Activated CD4-positive, alpha-beta T cell treated with anti-CD3 and anti-CD28 coated beads, Interleukin-10, Interleukin-2, amounts not matched to agents 100 ng/mL and 50 ng/mL, durations not matched to agents 16 hours and 8 hours (primary cell): ENCODE measurements at places on chromosomes 12 and 14.

GRCh38 chr12:70661466-70662161 lies 24.4 kb upstream of the PTPRB start:
- DNase-seq, result no peak

DNA sequence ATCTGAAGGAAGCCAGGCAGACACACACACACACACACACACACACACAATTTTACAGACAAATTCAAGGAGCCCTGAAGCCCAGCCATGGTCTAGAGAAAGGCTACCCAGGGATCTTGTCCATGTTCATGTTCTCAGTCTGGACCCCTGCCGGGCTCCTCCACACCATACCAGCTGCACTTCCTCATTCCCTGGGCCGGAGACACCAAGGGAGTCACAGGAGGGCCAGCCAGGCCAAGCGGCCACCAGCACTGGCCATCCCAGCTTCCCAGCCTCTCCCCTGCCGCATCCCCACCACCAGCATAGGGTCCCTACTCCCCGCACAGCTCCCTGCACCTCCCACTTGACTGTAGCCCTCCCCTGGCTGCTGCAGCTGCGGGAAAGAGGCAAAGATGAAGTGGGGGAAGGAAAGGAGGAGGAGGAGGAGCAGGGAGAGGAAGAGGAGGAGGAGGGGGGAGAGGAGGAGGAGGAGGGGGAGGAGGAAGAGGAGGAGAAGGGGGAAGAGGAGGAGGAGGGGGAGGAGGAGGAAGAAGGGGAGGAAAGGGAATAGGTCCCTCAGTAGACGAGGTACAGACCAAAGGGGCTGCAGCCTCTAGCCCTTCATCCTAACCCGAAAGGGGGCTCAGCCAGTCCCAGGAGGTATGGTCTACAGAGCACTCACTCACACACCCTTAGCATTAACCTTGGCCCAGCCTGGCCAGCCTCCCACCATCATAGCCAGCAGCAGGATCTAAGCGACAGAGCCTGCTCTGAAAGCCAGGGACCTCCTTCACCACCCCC lies 293.2 kb downstream of the DPF3 start:
- no peak for DNase-seq

GRCh38 chr14:100440758-100441203 lies 117.6 kb downstream of the SLC25A47 start:
- no peak for DNase-seq

DNA sequence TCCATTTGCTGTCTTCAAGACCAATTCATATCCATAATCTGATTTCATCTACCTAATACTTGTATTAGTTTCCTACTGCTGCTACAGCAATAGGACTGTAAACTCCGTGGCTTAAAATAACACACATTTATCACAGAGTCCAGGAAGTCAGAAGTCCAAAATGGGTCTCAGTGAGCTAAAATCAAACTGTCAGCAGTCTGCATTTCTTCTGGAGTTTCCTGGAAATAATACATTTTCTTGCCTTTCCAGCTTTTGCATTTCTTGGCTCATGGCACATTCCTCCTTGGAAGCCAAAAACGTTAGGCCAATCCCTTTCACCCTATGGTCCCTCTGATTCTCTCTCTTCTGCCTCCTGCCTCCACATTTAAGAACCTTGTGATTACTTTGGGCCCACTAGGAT lies 239.8 kb downstream of the PRKD1 start:
- no peak for DNase-seq

GRCh38 chr14:103854017-103854808 lies 6.8 kb upstream of the PPP1R13B start:
- no peak for DNase-seq

DNA sequence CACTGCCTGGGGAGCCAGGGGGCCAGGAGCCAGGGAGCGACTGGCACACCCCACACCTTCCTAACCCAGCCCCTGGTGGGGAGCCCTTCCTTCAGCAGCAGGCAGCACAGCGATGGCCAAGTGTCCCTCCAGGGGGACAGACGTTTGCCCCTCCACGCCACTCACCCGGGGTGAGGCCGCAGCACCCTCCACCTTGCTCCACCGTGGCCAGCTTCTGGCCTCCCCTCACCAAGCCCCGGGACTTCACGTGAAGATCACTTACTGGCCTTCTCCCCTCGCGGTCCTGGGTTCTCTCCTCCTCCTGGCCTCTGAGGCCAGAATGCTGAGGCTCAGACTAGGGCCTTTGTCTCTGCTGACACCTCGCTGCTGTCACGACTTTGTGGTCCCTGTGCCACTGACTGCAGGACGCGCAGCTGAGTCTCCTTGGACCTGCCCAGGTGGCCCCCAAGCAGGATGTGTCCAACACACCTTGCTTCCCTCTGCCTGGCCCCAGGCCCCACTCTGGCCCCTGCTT lies 3.5 kb upstream of the ASPG start:
- DNase-seq, result no peak
